Adipocyte (in vitro differentiated cells): ENCODE measurements at places on chromosomes 12 and 14.

- no peak for DNase-seq
Observed at GRCh38 chr12:45475594-45475993, 253.9 kb upstream of the ARID2 start.

- DNase-seq = no peak
Observed at GRCh38 chr12:71771069-71771468, 16.4 kb downstream of the RAB21 start.

DNA sequence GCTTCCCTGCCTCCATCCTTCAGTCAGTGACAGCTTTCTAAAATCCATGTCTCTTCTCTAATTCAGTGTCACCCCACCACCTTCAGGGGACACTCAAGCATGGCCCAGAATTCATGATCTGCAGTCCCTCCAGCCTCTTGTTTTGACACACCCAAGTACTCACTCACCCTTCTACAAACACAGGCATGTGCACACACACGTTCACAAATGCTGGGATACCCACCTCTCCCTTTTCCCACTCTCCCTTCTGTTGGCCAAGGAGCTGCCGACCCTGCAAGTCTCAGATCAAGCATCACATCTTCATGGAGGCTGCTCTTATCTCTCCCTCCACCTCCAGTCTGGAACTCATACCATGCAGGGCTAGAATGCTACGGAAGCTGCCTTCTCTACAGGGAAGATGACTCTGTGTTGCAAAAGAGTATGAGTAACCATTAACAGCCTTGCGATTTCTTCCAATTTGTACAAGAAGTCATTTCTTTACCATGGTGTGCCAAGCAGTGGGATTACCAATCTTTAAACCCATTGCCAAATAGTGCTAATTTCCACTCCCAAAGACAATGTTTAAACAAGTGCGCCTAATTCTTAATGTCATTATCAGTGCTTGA lies 196.1 kb downstream of the BCL11B start:
- no peak for DNase-seq

- no peak for DNase-seq
Observed at GRCh38 chr12:130568501-130568900, 147.6 kb downstream of the RIMBP2 start.

DNA sequence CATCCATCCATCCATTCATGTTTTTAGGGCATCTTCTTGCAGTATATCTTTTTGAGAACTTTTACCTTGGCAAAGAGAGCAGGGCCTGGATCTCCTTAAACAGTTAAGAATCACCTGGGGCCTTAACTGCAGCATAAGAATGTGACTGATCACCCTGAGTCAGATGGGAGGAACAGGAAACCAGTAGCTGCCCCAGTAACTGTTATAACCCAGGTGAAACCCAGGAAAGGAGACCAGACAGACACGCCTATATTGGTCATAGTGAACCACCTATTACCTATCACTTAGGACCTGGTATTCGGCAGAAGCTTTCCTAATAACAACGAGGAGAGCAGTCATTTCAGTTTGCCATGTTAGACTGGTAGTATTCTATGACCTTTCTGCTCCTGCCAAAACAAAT lies 43.4 kb upstream of the NR2C1 start:
- DNase-seq = no peak
